ENCODE measurements at places on chromosomes 6 and 20.

DNA sequence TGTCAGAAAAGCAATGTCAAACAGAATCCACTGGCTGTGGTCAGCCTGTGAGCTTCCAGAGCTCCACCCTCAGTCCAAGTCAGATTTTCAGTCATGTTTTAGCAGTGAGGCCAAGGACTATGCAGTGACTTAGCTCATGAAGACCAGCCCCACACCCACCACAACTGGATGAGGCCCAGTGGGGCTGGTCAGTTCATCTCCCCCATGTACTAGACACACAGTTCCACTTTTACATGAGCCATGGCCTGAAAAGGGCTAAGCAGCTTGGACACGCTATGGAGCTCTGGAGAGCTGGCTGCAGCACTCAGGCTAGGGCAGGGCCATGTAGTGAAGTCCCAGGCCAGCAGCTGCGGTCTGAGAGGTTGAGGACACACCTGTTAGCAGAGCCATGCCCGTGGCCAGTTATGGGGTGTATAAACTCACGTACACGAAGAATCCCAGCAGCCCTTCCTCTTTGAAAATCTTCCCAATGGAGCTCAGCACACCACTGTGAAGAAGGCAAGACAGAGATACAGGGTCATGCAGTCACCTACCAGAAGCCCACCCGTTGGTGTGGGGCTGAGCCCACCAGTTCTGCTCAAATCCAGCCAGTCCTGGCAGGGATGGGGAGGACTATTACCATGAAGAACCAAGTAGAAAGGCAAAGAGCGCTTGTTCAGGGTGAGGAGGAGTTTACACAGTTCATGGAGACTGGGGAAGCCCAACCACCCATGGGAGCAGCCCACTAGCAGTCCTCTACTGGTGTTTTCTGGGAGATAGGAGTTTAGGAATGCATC lies 10.6 kb downstream of the MTCH1 start:
- DNase-seq = no peak

DNA sequence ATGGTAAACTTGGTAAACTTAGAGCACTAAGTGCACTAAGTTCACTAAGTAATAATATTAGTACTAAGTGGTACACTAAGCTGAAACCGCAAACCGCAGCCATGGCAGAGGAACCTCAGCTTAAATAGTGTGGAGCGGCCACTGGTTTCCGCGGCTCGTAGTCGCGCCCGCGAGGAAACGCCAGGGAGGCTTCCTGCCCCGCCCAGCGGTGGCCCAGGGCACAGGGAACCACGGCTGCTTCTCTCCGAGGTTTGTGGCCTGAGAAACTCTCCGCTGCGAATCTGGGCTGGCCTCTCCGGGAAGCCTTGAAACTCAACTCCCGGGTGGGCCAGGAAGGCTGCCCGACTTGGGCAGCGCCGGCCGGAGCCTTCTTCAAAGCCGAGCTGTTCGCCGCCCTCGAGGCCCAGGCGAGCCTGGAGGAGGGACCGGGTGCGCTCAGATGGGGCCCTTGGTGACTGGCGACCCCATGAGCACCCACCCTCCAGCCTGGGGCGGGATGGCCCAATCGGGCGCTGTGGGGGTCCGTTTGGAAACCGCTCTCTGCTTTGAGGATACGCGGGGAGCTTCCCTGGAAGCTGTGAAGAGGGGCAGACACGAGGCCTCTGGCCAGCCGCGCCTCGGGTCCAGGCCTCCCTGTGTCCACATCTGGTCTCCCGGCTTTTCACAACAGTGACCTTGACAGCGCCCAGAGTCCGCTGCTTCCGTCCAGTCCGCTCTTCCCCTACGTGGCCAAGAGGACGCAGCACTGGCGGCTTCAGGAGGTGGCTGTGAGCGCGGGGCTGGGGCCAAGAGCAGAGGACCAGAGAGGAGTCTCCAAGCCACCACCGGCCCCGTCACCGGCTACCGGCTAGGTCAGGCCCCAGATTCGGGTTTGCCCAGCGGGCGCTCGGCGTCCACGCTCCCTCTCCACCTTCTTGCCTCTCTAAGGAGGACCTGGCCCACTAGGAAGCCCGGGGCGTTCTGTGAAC lies 25.4 kb upstream of the HLA-E start:
- no peak for DNase-seq

DNA sequence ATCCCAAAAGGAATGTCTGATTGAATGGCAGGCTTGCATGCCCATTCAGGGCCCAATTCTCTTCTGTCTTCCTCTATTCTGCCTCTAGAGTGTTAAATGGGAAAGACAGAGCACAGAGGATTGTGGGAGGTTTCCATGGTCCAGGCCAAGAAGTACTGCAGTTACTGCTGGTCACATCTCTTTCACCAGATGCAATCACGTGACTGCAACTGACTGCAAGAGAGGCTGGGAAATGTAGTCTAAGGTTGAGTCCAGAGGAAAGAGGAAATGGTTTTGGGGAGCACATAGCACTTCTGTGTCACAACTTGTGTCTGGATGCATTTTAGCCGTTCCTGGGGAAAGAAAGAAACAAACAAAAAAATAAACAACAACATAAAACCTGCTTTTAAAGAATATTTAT lies 336.4 kb upstream of the BTBD3 start:
- DNase-seq = peak; percentile 19

- DNase-seq = no peak
Measured at GRCh38 chr20:31922181-31922580, 29.7 kb downstream of the PDRG1 start.

- no peak for DNase-seq
Measured at GRCh38 chr6:108119769-108120141, 45.2 kb upstream of the OSTM1 start.

DNA sequence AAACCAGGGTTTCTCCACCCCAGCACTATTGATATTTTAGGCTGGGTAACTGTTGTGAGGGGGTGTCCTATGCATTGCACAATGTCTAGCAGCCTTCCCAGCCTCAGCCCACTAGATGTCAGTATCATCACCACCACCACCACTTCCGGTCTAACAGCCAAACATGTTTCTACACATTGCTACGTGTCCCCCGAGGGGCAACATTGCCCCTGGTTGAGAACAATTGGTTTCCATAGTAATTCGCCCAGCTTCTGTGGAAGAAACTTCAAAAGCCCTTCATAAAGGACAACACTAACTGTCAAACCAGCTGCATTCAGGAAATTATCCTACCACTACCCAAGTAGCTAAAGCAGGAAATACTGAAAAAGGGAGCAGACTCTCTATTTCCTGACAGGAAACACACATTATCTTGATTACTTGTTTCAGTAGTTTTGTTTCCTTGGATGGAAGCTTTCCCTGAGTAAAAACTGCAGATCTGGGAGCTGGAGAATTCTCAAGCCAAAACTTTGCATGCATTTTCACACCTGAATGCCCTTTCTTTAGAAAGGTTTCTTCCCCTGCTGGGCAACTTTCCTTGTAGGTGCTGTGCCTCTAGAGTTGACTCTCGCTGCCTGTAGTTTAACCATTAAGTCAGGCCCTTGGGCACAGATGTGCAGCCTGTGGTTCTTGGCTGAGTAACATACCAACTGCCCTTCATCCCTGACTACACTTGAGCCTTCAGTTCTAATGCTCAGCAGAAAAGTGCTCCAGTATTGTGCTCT lies 23.6 kb downstream of the PKHD1 start:
- peak; percentile 62 for DNase-seq

DNA sequence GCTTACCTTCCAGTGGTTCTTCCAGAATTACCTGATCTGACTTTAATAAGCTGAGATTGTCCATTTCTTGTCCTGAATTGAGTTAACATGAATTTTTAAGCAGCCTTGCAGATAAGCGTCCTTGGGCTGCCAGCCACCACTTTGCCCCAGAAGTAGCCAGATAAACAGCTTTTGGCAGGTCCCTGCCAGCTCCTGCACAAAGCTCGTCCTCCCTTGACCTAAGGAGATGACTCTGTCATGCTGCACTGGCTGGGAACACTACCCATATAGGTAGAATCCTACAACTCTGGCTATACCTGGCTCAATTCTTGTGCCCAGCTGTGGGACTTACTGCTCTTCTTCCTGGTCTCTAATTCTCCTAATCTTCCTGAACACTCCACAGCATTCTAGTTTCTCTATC lies 39.6 kb upstream of the AAR2 start:
- DNase-seq = no peak

DNA sequence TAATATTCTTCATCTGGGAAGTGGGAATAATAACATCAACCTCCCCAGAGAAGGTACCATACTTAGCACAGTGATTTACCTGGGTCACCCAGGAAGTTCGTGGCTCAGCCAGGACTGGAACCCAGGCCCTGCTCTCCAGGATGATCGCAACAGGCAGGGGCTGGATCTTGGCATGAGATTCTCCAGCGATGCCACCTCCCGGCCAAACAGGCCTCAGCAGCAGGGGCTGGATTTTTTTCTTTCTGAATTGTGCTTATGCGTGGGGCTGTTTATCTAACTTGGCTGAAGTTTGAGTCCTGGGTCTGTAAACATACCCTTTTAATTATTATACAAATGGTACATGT lies 129.5 kb upstream of the PTPN1 start:
- DNase-seq = peak; percentile 73

- DNase-seq = no peak
Measured at GRCh38 chr6:75268988-75269354, 15.6 kb downstream of the TMEM30A start.

DNA sequence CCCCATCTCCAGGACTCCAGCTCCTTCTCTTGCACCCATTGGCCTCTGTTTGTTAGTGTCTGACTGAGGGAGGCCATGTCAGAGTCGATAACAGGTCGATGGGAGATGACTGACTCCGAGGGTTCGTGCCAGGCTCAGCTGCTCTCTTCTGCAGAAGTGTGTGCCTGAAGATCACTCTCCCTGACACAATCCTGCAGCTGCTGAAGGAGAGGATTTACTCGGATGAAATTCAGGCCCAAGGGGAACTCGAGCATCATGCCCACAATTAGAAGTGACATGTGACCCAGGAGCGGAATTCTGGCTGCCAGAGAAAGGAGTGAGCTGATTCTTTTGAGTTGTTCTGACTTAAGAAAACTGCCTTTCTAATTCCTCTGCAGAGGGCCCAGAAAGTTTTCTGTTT lies 318.2 kb downstream of the MAFB start:
- no peak for DNase-seq

DNA sequence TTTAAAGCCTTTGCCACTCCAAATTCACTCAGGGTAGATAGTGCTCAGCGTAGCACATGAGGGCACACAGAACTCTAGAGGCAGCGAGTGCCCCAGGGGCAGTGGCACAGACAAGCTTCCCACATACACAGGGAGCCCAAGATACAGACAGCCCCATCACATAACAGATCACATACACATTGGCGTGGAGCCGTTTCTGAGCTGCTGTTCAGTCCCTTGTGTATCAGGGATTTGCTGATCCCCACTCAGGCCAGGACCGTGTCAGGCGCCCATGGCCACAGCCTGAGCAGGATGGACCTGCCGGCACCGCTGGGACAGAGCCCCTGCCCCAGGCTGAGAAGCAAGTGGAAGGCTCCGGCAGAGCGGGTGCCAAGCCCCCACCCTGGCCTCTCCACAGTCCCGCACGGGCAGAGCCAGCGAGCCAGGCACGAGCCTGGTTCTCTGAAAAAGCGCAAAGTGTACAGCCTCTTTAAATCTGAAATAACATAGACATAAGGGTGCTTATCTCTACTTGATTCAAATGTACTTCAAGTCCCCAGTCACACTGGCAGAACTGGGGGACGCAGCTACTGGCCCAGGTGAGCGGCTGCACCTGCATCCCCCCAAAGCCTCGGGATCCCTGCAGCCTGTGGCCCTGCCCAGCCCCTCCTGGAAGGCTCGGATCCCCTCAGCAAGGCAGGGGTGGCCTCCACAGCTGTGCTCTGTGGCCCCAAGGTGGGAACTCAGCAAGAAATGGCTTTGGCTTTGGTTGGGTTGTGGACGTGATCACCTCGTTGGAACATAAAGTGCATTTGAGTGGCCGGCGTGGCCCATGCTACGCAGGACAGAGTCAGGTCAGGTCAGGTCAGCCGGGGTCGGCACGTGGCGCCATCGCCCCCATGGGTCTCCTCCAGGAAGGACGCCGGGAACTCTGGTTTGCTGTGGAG lies 231.3 kb downstream of the ERMARD start:
- no peak for DNase-seq

DNA sequence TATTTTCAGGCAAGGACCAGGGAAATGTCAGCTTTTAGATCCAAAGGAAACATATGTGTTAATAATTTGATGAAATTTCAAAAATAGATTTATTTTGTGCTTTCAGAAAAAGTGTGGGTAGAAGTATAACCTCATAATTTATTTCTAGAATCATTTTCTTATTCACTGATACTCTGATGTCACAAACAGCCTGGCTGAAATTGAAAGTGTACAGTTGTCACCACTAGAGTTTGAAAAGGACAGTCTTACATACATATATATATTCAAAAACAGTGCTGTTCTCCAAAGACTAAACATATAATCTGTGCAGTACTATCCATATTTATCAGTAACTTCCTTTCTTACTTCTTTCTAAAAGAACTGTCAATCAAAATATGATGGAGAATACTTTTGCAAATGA lies 254.4 kb upstream of the KCNQ5 start:
- DNase-seq = no peak

- no peak for DNase-seq
Measured at GRCh38 chr20:50828363-50829136, 33.7 kb downstream of the BCAS4 start.

DNA sequence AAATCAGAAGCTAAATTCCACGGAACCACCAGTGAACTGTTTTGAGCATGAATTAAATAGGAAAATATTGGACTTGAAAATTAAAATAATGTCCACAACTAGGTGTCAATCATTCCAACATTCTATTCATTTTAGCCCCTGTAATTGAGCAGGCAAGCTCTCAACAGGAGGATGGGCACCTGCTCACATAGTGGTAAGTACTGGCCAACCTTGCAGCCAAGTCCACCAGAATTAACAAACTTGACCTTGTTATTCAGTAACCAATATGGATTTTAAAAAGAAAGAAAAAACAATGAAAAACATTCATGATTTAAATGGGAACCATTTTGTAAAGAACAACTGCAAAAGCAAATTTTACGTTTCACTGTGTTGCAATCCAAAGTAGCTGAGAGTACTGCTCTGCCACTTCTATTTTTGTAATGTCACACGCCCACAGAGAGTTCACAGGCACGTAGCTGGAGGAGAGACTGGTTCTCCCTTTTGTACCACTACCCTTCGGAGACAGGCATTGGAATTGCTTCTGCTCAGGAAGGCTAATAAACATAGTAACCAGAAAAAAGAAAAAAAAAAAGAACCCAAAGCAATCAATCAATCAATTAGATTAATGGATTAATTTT lies 75.2 kb upstream of the F13A1 start:
- no peak for DNase-seq

DNA sequence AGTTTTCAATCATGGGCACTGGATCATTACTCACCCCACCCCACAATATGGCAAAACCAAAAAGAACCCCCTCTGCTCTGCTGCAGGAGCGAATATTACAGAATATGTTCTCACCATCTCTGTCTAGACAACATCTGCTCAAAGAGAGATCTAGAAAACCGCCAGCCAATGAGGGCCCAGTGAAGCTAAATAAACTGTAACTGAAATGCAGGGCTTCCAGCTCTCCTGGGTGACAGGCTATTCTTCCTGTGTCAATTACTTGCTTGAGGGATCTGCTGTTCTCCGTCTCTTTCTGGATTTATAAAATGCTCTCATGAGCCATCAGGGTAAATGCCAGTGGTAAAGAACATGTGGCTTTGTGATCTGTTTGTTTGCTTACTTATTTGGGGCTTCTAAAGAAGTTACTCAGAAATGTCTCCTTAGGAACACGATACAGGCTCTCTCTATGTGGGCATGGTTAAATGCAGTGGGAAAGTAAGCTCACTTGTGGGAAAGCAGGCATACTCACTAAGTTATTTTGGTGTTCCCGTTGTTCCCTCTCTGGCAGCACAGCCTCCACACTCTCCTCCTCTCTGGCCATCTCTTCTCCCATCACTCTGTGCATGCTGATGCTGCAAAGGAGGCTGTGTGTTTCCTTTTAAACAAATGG lies 44.8 kb downstream of the TTI1 start:
- DNase-seq = no peak
